Occipital lobe (tissue), 3 donors: ENCODE measurements at places on chromosomes 1 and 21. TPM values are rescaled to one million over a fixed set of nuclear protein-coding genes. Genes with fewer than 3 reads are reported as not detected.

Gene S100A7A
- not detected for total RNA-seq

DNA sequence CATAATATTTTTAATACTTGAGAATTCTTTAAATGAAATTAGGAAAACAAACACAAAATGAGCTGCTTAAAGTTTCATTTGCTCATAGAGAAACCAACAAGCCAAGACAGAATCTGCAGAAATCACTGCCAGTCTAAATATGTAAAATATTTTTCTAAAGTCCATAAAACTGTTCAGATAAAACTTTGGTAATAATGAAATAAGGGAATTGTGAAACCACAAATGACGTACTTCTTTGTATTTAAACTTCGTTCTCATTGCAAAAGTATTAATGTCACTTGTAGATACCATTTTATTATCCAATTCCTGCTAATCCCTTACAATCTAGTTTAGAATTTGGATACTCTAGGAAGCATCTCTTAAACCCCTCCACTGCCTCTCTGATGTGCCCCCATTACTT is 234.5 kb upstream of the NEGR1 start:
- DNase-seq = no peak

Gene AKNAD1
- 1.7 TPM for total RNA-seq

Gene RCAN3
- total RNA-seq = 10.6 TPM
